ENCODE measurements at places on chromosomes 3 and 15.
A peak's percentile ranks its signal among the peaks of the same experiment; 100 is the strongest.

DNA sequence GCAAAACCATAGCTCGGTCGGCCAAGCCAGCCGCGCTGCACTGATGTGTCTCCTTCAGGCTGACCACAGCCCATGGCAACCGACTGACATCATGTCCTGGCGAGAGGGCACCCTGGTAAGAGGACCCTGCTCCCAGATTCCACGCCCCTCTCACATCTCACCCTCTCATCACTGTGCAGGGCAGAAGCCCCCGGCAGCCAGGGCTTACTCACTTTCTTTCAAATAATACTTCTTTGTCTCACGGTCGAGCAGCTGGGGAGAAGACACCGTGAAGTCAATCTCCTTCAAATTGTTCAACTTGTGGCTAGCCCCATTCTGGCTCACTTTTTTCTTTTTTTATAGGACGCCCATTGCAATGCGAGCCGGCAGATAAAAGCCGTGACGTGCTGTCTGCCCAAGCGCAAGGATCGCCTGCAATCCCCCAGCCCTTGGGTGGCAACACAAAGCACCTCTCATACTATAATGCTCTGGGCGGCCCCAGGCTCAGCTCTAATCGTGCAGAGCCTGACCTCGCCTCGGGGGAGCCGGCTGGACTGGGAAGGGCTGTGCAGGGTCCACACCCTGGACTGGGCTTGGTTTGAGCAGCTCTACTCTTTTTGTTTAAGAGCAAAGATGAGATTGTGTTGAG lies 33.6 kb downstream of the VGLL4 start:
- peak; percentile 81 for DNase-seq

- no peak for DNase-seq
Measured at GRCh38 chr3:122310361-122310760, 14.7 kb upstream of the CSTA start.

DNA sequence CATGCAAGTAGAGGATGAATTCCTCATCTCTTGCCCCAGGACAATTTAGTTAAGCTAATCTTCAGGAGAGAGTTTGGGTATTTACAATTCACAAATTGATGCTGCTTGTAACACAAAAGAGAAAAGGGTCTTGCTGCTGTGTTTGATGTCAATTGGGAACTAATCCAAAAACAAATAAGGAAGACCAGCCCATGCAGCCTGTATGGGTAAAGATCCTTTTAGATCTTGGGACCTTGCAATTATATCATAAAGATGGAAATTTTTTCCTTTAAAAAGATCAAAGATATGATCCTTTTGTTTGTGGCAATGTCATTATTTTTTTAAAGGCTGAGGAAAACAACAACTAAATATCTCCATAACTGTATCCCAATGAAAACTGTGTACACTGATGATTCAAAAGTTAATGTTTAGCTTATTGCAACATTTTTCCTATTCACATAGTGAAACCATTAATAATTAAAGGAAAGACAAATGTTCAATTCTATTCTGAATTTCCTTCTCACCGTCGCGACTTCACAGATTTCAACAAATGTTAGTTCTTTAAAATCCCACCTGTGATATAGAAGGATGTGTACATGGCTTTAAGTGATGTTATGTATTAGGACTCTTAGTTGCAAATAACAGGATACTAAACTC lies 40.2 kb downstream of the TMEM212 start:
- no peak for DNase-seq

GRCh38 chr3:16432714-16433113 lies 80.8 kb downstream of the RFTN1 start:
- DNase-seq = no peak

GRCh38 chr3:123376451-123377242 lies 72.2 kb downstream of the ADCY5 start:
- DNase-seq = peak; percentile 31

DNA sequence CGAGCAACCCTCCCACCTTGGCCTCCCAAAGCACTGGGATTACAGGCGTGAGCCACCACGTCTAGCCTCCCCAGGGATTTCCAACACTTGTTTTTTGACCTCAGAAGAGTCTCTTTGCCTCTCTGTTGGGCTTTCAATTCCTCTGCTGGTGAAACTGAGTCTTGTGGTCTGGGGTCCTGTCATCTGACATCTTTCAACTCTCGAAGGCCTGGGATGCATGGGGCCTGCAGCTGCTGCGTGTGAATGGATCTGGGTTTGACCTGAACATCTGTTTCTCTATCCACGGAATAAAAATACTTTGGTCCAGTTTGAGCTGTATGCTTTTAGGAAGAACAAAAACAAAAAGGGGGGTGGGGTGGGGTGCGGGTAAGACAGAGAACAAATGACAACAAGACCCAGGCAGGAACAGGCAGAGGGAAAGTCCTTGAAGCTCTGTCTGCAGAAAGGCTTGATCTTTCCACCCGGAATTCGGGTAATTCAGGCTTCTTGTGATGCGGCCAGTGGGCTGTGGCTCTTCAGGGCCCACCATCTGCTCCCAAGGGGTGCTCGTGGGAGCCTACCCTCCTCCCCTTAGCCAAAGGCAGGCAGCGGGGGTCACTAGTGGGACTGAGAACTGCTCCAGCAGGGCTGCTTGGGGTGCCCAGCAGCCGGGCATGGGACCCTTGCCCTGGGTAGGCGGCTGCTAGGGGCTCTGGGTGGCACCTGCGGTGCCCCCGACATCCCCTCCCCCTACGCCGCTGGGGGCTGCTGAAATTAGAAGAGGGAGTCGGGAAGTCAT lies 71.5 kb downstream of the SLC12A8 start:
- DNase-seq = no peak

GRCh38 chr3:170724599-170725280 lies 138.9 kb upstream of the SLC7A14 start:
- no peak for DNase-seq

DNA sequence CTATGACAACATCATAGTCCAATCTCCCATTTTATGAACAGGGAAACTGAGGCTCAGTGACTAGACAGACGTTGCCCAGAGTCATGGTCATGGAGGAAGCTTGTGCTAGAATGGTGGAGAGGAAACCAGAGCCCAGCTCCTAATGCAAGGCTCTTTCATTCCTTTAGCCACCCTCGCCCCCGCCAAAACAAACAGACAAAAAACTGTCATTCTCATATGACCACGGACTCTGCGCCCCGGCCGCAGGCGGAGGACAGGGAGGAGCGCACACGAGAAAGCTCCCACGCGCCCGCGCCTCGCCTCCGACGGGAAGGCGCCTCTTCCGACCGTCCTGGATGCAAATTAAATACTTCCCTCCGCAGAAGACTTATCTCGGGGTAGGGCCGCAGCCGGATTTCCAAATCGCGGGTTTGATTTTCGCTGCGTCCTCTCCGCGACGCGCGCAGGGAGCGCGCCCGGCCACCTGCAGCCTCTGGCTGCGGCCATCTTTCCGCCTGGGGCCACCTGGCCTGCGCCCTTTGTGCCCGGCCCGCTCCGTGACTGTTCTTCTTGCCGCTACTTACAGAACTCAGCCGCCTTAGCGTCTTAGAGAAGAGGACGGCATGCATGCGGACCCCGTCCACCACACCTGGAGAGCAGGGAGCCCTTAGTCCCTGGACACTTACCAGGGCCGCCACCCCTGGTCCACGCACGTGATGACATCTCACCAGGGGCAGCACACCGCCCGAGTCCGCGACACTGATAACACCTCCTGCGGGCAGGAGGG lies 670 bp upstream of the ATP13A3 start:
- DNase-seq = peak; percentile 70

GRCh38 chr3:175521406-175521805 lies 662.3 kb downstream of the NAALADL2 start:
- DNase-seq = no peak

DNA sequence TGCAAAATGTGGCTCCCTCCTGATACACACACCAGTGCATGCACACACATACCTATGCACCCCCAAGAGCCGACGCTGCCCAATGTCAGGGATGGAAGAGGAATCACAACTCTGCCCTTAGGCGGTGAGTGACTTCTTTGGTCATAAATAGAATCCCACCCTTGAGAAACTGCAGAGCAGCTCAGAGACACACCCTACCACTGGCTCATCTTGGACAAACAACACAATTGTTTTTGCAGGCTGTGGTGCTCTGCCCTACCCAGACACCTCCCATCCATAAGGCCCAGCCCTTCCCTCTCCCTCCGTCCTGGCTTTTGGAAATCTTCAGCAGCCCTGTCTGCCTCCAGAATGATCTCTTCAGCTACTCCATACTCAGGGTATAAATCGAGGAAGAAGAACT lies 73.8 kb upstream of the HRH1 start:
- DNase-seq = peak; percentile 23
